ENCODE measurements at places on chromosomes 7 and 10.

DNA sequence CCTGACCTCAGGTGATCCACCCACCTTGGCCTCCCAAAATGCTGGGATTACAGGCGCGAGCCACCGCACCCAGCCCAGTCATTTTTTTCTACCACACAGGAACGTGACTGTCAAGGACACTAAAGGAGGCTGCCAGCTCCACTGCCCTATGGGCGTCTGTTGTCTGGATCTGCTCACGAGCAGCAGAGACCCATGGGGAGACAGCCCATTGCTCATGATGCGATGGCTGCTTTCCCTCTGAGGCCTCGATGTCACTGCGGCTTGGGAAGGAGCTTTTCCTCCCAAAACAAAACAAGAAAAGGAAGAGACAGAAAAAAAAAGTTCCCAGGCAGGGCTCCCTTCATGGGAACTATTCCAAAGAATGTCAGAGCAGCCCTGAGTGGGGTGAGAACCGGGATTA lies 70.5 kb downstream of the DENND2A start:
- no peak for DNase-seq

- DNase-seq: no peak
Measured at GRCh38 chr10:79038104-79038840, 30.5 kb upstream of the ZMIZ1 start.

- DNase-seq: no peak
Measured at GRCh38 chr7:106423821-106424475, 139.2 kb upstream of the NAMPT start.

GRCh38 chr7:39299695-39300094 lies 266.5 kb upstream of the YAE1 start:
- no peak for DNase-seq

- no peak for DNase-seq
Measured at GRCh38 chr7:16320099-16320660, 101.2 kb downstream of the CRPPA start.

- no peak for DNase-seq
Measured at GRCh38 chr7:52777051-52777822, 258.2 kb upstream of the POM121L12 start.

DNA sequence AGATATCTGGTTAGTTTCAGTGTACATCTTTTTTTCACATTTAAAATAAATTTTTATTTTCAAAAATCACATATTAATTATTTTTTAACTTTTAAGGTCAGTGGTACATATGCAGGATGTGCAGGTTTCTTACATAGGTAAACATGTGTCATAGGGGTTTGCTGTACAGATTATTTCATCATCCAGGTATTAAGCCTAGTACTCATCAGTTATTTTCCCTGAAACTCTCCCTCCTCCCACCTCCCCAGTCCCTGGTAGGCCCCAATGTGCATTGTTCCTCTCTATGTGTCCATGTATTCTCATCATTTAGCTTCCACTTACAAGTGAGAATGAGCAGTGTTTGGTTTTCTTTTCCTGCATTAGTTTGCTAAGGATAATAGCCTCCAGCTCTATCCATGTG lies 323.0 kb downstream of the C7orf25 start:
- DNase-seq: no peak

GRCh38 chr7:88686468-88687229 lies 72.9 kb upstream of the ZNF804B start:
- DNase-seq: no peak

GRCh38 chr7:469563-469961 lies 50.1 kb downstream of the PDGFA start:
- DNase-seq: no peak

DNA sequence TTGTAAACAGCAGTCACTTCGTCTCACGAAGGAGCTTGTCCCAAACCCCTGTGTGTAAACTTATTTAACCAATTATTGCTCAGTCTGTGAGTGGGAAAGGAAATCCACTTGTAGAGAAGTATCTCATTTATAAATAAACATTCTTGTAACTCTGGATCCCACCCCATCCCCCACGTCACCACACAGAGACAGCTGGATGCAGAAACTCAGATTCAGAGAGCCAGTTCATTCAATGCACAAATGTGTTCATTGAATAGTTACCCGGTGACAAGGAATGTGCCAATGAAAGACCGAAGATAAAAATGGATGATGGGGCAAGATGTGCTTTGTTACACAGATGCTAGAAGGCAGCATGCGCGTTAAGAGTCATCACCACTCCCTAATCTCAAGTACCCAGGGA lies 8.3 kb upstream of the OCM start:
- no peak for DNase-seq

DNA sequence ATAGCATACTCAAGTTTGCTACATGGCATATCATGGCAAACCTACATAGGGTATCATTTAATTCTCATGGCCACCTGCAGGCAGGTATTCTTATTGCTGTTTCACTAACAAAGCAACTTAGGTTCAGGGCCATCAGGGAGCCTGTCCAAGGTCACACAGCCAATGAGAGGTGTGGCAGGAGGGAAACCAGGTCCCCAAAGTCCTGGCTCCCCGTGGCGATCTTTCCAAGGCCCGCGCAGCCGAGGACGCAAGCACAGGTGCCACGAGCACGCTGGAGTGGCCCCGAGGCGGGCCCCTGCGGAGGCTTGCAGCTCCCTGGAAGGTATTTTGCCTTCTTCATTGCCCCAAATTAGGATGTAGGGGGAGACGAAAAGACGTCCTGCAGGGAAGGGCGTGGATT lies 20.8 kb downstream of the PRKAG2 start:
- DNase-seq: no peak

GRCh38 chr10:117137031-117137910 lies 799 bp downstream of the VAX1 start:
- no peak for DNase-seq

DNA sequence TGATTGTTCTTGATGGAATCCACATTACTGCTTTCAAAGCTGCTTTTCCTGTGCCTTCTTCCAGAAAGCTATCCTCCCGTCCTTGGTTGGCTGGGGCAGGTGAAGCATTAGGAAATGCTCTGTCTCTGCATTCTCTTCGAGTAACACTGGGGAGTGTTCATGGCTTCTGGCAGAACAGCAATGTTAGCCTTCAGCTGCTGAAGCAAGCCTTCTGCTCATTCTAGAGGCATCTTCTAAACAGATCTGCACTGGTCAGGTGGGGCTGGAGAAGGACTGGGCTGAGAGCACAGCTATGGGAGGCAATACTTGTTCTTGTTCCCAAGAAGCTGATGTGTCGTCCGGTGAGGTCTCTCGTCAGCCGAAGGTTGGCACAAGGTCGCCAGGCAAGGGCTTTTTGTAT lies 80.6 kb downstream of the MGMT start:
- DNase-seq: no peak

DNA sequence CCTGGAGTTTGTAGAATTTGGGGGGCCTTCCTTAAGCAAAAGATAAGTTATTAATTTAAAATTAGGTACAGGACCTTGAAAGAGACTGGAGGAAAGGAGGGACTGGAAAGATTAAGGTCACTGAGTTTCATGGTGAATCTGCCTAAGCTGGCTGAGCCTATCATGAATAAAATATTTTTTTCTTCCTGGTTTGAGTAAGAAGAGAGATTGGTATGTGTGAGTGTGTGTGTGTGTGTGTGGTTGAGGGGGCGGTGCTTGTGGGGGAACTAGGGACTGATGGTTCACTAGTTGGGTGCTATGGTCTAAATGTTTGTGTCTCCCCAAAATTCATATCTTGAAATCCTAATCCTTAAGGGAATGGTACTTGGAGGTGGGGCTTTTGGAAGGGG lies 142.5 kb upstream of the PRKCQ start:
- no peak for DNase-seq

GRCh38 chr7:45967591-45968157 lies 46.6 kb upstream of the IGFBP3 start:
- DNase-seq: no peak

- DNase-seq: no peak
Measured at GRCh38 chr10:31645786-31646185, 282.8 kb downstream of the ARHGAP12 start.

- no peak for DNase-seq
Measured at GRCh38 chr7:87316846-87317552, 28.5 kb upstream of the CROT start.

DNA sequence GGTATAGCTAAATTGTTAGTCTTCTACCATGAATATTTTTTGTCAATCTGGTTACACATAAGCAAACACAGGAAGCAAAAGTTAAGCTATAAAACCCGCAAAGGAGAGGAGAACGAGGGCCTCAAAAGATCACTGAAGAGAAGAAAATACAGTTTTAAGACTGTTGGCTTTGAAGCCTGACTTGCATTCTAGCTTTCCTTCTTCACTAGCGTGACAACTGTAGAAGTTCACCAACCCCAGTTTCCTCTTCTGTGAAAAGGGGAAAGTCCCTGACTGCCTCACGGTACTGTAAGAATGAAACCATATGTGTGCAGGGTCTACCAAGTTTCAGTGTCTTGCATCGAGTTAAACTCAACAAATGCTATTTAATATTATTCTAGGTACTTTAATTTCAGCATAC lies 7.5 kb upstream of the LRRN3 start:
- DNase-seq: peak; percentile 41

DNA sequence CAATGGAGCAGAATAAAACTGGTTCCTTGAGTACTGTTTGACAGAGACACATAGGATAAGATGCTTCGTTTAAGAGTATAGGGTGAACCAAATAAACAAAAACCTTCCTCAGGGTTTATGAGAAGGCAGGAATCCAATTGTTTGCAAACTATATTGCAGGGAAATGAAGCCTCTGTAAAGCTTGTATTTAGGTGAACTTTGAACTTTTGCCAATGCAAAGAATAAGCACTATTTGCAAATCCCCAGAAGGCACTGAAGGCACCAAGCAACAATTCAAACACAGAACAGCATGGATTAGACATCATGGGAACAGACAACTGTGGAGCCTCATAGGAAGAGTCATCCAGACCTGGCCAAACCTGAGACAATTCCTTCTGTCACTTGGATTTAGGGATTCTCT lies 47.1 kb upstream of the WASL start:
- DNase-seq: no peak

- no peak for DNase-seq
Measured at GRCh38 chr10:68560943-68561864, 1.1 kb downstream of the TET1 start.

DNA sequence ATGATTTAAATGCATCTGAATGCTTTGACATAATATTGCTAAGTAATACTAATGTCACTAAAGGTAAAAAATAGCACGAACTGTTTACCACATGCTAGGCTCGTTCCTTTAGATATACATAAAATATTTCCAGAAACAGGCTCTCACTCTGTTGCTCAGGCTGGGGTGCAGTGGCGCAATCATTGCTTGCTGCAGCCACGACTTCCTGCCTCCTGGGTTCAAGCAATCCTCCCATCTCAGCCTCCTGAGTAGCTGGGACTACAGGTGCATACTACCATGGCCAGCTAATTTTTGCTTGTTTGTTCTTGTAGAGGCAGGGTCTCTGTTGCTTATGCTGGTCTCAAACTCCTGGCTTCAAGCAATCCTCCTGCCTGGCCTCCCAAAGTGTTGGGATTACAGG lies 183.3 kb downstream of the SGMS1 start:
- no peak for DNase-seq

GRCh38 chr7:359766-360361 lies 69.9 kb downstream of the FOXL3 start:
- no peak for DNase-seq

DNA sequence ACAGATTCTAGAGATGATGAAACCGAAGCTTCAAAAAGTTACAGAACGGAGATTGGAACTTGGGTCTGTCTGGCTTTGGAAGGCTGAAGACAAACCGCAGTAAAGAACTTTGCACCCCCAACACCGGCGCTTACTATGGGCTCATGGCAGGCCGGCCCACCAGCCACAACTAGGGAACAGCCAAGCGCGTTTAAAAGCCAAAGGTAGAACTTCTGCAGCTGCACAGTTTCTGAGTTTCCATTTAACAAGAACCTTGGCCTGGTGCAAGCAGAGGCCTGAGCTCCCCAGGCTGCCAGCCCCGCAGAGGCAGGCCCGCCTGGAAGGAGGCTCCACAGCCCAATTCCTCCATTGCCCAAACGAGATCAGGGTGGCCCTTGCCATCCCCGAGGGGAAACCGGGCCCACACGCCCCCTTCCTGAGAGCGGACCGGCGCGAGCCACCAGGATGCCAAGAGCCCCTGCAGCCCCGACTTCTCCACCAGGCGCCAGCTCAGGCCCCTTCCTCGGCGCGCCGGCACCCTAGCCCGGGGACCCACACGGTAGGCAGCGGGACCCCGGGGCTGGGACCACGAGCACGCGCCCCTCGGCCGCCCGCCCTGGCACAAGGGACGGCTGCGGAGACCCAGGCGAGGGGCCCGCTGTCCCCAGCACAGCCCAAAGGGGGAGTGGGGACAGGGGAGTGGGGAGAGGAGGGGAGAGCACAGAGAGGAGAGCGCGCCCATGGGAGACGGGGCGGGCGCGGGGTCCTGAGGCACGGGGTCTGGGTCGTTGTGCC lies 566 bp downstream of the MAD1L1 start:
- DNase-seq: no peak

GRCh38 chr10:51014680-51015389 lies 59.5 kb upstream of the PRKG1 start:
- DNase-seq: no peak

GRCh38 chr10:4194231-4194630 lies 409.2 kb upstream of the KLF6 start:
- no peak for DNase-seq

DNA sequence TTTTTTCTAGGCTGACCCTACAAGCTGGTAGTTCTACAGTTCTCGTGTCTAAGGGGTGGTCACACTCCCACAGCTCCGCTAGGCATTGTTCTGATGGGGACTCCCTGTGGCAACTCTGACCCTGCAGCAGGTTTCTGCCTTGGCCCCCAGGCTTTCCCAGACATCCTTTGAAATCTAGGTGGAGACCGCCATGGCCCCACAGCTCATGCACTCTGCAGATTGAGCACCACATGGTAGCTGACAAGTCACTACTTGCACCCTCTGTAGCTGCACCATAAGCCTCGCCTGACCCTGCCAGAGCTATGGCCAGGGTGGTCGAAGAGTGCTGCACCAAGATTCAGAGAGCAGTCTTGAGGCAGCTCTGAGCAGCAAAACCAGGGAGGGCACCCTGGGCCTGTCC lies 275.6 kb downstream of the LHFPL3 start:
- DNase-seq: no peak

DNA sequence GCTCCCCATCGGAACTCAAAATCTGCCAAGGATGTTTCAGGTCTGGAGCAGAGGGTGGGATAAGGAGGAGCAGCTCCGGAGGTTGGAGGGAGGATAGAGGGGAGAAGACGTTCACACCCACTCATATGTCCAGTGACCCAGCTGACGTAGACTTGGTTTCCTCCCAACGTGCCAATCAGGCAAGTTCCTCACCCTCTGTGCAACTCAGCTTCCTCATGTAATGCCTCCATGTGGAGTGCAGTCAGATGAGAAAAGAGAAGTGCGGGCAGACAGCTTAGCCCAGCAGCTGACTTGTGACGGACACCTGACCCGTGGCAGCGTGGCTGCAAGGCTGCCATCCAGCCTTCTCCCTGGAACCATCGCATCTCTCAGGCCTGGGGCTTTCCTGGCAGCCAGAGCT lies 86.8 kb downstream of the NPTX2 start:
- DNase-seq: no peak

DNA sequence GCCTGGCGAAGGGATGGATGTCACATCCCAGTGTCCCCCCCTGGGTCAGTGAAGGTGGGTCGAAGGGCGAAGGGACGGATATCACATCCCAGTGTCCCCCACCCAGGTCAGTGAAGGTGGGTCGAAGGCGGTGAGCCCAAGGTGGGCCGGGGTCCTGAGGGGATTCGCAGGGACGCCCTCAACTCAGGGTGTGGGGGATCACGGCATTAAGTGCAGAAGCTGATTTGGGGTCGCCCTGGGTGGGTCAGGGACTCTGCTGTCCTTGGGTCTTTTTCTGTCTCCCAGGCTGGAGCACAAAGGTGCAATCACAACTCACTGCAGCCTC lies 21.9 kb downstream of the ADAP1 start:
- no peak for DNase-seq

GRCh38 chr7:2997014-2997413 lies 46.7 kb downstream of the CARD11 start:
- no peak for DNase-seq

All from stimulated activated CD4-positive, alpha-beta T cell treated with anti-CD3 and anti-CD28 coated beads, Interleukin-4, amount 100 ng/mL, for 48 hours (primary cell).